ENCODE measurements at places on chromosomes 1 and 21.

GRCh38 chr1:5198328-5198727 lies 543.9 kb downstream of the AJAP1 start:
- DNase-seq, result no peak

GRCh38 chr21:36835383-36835795 lies 131.1 kb downstream of the HLCS start:
- no peak for DNase-seq

- DNase-seq, result no peak
Observed at GRCh38 chr1:29245876-29246275, 9.6 kb downstream of the PTPRU start.

DNA sequence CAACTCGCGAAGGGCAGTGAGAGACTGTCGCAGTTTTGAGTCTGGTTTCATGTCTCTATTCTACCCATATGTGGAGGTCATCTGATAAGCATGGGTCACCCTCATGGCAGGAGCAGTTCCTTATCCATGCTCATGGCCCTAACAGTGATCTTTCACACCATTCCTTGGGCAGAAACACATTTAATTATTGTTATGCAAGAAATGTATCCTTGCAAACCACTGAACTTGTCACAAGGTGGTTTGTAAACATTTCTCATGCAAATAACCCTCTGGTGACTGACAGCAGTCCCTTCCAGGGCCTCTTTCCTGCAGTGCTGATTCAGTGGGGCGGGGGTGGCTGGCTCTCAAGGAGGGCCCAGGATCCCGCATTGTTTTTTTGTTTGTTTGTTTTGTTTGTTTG lies 421.4 kb upstream of the RUNX1 start:
- DNase-seq, result no peak

- DNase-seq, result no peak
Observed at GRCh38 chr1:94719926-94720793, 100.0 kb upstream of the SLC44A3 start.

- no peak for DNase-seq
Observed at GRCh38 chr1:94619731-94620130, 78.2 kb upstream of the F3 start.

DNA sequence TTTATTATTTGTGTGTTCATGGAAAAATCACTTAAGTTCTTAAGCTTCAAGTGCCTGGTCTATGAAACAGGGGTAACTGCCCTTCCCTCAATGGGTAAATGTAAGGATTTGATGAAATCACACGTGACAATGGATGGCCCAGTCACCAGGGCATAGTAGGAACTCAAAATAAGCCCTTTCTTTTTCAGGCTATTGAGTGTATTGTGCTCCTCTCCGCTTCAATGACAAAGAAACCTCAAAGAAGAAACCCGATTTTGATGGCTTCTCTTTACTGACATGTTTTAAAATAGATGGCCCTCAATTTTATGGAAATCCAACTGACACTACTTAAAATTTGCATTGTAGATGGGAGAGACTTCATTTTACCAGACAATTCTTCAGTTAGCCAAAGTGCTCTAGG lies 543.5 kb downstream of the OMA1 start:
- DNase-seq, result no peak
